ENCODE measurements at places on chromosomes 4 and X. TPM values are rescaled to one million over a fixed set of nuclear protein-coding genes. Genes with fewer than 3 reads are reported as not detected.

GRCh38 chr4:37747772-37748330 lies 61.7 kb upstream of the RELL1 start:
- no peak for DNase-seq

DNA sequence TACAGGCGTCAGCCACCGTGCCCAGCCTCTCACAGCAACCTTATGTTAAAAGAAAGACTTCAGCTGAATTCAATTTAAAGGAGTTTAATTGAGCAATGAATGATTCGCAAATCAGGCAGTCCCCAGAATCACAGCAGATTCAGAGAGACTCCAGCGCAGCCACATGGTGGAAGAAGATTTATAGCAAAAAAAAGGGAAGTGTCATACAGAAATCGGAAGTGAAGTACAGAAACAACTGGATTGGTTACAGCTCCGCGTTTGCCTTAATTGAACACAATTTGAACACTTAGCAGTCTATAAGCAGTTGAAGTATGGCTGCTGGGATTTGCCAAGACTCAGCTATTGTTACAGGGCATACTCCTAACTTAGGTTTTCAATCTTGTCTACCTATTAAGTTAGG lies 19.8 kb downstream of the CENPVL3 start:
- DNase-seq: no peak

GRCh38 chr4:142607976-142608375 lies 238.1 kb downstream of the INPP4B start:
- no peak for DNase-seq

DNA sequence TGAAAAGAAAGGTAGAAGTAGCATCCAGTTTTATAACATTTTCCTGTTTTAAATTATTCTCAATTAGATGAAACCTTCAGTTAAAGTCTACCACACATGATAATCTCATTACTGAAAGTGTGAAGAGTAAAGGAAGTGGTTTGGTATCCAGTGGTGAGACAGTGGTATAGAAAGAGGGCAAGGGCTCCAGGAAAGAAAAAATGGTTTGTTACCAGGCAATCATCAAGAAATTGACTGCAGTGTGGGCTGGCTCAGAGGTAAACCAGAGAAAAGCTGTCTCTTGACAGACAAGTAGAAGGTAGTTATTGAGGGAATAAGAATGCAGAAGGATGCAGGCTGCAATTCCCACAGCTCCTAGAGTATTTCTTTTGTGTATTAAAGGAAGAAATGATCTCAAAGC lies 406.2 kb downstream of the TLL1 start:
- no peak for DNase-seq

PNMA5 gene
- total RNA-seq: not detected

Data from SJCRH30 (cell line).